ENCODE measurements at places on chromosomes 2 and 18. TPM values are rescaled to one million over a fixed set of nuclear protein-coding genes. Genes with fewer than 3 reads are reported as not detected.

DNA sequence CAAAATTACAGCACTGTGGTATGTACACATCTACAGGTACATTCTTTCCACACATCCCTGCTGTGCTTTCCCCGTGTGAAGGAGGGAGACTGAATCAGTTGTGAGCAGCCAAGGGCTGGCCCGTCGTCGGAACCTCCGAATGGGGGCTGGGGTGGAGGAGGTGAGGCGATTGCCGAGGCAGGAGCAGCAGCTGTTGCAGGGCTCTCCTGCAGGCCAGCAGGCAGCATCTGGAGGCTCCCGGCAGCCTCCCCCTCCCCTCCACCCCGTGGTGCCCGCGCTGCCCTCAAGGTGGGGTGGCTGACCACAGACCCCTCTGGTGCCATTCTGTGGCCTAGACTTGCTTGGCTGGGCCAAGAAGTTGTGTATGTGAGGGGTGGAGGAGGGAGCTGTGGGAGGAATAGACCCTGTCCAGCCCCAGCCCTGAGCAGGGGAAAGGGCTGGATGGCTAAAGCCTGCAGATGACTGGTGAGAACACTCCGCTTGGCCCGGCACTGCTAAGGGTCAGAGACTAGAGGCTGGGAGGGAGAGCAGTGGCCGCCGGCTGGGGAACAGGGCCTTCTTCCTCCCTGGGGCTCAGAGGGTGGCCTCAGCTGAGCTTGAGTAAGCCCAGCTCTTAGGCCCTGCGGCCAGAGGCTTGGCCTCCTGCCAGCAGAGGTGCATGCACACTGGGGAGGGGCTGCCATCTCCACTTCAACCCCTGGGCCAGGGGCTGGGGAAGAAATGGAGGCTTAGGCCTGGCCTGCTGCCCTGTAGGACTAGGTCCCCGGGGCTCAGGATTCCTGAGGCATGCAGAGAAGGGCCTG lies 7.6 kb downstream of the STAMBP start:
- DNase-seq: no peak

DNA sequence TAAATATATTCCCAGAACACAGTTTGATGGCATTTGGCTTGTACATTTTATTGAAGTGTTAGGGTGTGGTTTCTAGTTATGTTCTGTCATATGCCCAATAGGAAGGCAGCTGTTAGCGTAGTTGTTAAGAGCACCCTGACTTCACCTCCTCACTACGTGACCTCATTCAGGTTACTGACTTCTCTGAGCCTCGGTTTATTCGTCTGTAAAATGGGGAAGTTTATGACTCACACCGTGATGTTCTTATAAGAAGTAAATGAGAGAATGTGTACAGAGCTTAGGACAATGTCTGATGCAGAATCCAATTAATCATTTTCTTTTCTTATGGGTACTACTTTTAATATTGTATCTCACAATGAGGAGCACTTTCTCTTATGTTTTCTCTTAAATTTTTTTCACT lies 226.0 kb downstream of the PTPRM start:
- no peak for DNase-seq

- DNase-seq: no peak
Observed at GRCh38 chr2:240013343-240013742, 11.8 kb downstream of the NDUFA10 start.

DNA sequence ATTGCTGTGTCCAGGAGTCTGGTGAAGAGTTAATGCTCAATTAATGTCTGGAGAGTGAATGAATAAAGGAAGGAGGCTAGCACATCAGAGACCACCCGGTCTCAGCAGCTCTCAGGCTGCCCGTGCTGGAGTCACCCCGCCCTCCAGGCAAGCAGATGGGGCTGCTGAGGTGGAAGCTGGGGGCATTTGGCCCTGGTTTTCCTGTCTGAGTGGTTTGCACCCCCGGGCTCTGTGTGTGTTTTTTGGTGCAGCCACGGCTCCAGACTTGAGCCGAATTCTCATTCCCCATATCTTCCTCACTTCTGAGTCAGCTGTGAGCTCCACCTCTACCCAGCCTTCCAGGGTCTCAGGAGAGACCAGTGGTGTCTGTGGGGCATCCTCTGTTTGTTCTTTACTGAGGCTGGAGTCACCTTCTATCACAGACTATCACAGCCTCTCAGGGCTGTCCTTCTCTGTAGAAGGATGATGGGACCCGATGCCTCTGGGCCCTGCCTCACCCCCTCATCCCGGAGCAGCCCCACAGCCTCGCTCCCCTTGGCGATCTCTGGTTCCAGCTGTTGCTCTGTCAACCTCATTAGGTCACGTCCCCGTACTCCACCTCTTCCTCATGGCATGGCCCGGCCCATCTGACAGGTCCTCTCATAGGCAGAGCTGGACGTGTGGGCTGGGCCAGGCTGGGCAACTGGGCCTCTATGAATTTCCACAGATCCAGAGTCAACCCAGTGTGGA lies 60.8 kb downstream of the HS1BP3 start:
- DNase-seq: peak; percentile 39

- DNase-seq: peak; percentile 66
Observed at GRCh38 chr2:3780477-3781402, 77.4 kb downstream of the DCDC2C start.

GRCh38 chr2:218218268-218219185 lies 1.5 kb downstream of the ARPC2 start:
- no peak for DNase-seq

HOXD12 gene
- total RNA-seq: not detected

EPB41L5 gene
- 9.2 TPM for total RNA-seq

DNA sequence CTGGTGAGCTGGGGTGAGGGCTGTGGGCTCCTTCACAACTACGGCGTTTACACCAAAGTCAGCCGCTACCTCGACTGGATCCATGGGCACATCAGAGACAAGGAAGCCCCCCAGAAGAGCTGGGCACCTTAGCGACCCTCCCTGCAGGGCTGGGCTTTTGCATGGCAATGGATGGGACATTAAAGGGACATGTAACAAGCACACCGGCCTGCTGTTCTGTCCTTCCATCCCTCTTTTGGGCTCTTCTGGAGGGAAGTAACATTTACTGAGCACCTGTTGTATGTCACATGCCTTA lies 10.5 kb downstream of the PROC start:
- DNase-seq: no peak

GRCh38 chr2:74406035-74406434 lies 15.4 kb downstream of the C2orf81 start:
- DNase-seq: no peak
